ENCODE measurements at places on chromosomes 1 and 21.
A peak's percentile ranks its signal among the peaks of the same experiment; 100 is the strongest.

- no peak for DNase-seq
Observed at GRCh38 chr1:32241001-32241763, 5.8 kb upstream of the FAM167B start.

DNA sequence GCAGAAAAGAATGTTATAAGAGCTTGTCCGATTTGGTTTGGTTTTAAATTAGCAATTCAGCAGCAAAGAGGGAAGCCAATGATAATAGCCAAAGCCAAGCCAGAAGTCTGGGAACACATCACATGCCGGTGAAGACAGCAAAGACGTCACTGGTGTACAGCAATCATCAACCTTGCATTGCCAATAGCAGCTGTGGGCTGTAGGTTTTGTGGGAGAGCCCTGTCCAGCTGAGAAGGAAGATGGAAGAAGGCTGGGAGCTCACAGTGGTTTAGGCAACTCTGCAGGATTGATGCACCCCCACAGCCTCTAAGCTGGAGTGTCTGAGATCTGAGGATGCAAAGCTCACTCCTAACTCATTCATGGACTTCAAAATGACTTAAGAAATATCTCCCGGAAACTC is 338.7 kb downstream of the SIPA1L2 start:
- no peak for DNase-seq

DNA sequence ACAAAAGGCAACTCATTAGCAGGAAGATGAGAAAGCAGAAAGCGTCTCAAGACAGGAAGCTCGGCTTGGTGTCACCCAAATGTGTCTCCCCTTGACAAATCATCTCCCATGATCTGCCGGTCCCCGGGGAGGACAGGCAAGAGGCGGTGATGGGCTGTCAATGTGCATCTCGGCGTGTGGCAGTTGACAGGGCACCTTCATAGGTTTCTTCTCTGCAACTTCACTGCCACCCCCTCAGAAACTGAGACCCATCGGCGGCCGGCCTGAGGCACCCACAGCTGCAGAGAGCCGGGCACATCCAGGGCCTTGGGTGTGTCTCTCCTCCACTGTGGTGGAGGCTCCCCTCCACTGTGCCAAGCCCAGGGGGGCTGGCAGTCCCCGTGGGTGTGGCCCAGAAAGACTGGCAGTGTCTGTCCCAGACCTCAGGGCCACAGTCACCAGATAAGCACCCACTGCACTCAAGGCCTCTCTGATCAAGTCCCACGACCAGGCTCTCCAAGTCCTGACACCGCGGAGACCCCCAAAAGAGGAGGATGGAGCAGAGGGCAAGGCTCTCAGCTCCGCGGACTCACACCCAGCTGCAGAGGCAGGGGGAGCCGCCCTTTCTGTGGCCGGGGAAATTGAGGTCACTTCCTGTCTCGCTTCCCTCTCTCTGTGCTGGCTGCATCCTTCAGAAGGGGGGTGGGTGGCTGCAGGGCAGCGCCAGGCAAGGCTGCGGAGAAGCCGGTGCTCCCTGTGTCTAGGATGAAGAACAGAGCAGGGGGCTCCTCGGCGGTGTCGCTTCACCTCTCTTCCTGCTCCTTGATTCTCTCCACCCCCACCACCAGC is 39.6 kb upstream of the LBR start:
- DNase-seq = peak; percentile 62

DNA sequence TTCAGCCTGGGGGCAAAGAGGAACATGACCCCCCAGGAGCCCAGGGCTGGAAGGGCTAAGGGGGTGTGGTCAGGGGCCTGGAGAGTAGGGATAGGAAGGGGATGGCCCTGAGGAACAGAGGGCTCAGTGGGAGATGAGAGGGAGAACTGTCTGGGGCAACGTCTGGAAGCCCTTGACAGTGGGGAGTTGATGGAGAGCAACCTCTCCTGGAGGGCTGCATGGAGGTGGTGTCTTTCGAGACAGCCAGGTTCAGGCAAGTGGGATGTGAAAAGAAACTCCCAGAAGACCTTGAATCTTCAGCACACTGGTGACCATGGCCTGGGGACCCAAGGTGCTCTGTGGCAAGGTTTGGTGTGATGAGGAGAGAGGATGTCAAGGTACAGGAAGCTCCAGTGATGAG is 54.2 kb upstream of the RUNX3 start:
- DNase-seq = no peak

GRCh38 chr1:15758953-15759661 is 512 bp downstream of the FBLIM1 start:
- no peak for DNase-seq

DNA sequence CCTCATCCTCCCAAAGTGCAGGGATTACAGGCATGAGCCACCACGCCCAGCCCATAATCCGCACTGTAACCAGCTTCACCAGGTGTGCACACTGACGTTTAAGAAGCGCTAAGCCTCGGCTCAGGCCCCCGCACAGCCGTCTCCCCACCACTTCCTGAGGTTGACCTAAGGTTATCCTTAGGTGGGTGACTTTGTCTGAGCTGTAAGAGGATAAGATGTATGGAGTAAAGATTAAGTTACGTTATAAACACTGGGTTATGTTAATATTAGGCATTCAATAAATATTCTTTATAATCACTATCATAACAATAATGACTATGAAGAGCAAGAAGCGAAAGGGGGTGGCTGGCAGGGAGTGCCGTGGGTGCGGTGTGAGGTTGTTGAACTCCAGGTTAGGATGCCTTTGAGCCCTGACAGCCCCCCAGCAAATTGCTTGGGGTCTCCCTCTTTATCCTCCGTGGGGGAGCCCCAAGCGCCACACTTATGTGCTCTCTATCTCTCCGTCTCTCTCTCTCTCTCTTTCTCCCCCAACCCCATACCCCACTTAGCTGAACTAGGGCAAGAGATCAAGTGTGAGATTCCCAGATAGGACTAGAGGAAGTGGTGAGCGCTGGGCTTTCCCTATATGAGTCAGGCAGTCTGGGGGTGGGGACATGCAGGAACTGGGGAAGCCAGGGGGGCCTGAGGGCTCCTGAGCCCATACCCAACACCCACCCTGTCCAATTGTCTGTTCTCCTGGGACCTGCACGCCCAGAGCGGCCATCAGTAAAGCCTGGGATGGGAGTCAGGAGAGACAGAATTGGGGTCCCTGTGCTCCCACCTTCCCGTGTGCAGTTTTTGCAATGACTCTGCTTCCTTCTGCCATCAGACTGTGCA is 7.6 kb downstream of the EFHD2 start:
- no peak for DNase-seq

DNA sequence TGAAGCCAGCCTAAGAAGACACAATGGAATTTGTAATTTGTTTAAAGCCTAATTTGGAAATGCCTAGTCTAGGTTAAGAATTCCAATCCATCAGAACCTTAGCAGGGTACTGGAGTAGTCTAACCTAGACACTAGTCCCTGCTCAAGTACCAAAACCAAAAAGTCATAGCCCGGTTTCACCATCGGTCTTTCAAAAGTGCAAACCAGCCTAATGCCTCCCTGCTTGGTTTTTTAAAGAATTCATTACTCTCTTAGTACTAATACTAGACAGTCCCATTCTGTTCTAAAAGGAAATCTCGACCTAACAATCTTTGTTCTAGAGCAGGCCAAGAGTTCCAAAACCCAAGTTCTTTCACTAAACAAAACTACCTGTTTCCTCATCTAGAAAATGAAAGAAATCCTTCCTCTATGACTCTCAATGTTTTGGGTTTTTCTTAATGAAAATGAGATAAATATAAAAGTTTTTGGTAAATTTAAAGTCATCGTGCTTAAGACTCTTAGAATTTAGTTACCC is 2.6 kb downstream of the PUM1 start:
- no peak for DNase-seq

- DNase-seq = no peak
Observed at GRCh38 chr1:28779751-28780408, 32.1 kb upstream of the OPRD1 start.

DNA sequence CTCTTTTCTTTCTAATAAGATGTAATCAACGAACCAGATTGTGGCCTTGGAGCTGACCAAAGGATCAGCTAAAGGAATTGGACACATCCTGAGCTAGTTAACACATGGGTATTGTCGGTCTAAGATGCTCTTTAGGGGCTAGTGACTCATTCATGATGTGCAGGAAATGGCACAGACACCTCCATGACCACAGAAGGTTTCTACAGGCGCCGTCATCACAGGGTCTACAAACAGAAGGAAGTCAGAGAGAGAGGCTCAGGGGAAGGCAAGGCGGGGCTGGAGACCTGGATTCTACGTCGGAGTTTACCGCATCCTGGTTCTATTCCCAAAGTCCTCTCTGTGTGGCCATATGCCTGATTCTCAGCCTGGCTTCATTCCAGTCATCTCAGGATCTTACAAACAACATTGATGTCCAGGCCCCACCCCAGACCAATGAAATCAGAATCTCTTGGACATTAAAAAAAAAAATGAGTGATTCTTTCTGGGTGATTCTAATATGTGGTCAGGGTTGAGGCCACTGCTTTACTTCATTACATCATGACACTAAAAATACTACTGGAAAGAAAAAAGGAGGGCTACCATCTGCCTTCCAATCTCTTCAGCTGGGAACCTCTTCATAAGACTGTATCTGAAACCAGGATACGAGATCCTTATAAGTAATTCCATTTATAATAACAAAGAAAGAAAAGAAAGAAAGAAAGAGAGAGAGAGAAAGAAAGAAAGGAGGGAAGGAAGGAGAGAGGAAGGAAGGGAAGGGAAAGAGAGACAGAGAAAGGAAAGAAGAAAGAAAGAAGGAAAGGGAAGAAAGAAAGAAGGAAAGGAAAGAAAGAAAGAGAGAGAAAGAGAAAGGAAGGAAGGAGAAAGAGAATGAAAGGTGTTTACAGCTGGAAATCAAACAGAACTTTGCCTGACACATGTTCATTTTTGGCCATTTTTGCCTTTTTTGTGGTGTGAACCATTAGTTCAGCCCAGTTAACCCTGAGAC is 11.6 kb upstream of the KCNJ15 start:
- DNase-seq = no peak

DNA sequence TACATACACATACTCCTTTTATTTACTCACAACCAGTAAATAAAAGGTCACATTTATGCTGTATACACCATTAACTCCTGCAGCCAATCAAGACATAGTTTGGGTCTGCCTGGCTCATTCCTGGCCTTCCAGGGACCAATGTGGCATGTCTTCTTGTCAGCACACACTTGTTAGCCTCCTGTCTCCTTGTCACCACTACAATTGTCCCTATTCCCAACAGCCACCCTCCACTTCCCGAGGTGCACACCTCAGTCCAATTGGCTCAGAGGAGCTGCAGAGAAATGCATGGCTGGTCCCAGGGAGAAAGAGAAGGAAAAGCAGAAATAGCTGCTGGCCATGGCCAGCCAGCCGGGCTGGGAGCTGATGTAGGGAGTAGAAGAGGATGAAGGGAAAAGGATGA is 116.9 kb downstream of the PLXNA2 start:
- no peak for DNase-seq

DNA sequence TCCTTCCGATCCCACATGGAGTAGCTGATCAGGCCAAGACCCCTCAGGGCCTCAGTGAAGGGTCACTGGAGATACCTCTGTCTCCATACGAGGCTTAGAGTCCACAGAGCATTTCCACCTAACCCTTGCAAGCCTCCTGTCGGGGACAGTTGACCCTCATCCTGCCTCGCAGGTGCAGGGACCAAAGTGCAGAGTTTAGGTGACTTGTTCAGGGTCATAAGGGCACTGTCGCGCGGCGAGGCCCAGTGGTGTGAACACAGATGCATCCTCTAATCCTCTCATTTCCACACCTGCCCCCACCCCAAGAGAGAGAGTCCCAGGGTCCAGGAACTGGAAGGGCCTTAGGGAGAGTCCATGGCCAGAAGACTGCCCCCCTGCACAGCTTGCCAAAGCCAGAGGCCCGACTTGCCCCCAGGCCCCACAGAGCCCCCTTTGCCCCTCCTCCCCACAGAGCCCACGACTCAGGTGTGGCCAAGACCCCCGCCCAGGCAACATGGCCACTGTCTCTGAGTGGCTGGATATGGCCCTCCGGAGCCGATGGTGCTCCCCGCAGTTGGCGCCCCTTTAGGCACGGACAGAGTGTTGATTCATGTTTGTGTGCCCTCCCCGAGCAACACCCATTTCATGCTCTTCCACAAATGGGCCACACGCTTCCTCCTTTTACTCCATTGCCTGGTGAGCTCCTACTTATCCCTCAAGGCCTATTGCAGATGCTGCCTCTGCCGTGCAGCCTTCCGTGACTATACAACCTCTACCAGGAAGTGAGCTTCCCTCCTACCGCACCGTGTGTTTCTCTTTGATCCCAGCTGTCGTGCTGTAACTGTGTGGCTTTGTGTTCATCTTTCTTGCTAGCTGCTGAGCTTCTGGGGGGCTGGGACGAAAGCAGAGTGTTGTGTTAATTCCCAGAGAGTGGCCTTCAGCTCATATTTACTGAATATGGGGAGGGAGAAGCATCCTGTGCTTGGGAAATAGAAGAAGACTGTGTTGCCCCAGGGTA is 1.7 kb downstream of the TRPM2 start:
- no peak for DNase-seq

GRCh38 chr1:208024406-208024805 is 113.5 kb upstream of the CD34 start:
- DNase-seq = no peak

DNA sequence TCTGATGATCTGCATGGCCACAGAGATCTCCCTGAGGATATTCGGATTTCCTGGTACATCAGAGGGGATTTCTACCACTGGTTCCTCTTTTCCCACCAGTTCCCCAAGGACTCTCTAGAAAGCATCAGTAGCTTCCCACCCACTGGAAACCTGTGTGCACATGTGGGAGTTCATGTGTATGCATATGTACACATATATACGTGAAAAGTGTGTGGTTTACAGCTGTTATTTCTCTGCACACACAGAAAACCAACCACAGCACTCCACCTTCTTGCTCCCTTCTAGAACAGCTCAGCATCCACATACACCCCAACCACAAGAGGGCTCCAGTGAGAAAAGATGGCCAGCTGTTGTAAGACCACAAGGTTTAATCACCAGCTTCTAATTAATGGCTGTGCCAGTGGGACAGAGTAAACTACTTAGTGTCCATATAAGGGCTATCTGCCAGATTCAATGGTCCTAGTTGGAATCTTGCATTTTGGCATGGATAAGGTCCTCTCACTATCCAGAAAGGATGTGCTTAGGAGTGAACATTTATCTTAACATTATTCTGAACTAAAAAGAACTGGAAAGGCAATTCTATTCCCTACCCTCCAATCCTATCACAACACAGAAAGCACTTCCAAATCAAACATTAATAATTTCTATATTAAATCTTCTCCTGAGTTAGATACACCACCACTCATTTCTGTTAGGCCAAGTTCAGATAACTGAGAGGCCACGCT is 24.1 kb downstream of the GPR3 start:
- no peak for DNase-seq

GRCh38 chr1:26616881-26617280 is 78.9 kb upstream of the ARID1A start:
- no peak for DNase-seq

DNA sequence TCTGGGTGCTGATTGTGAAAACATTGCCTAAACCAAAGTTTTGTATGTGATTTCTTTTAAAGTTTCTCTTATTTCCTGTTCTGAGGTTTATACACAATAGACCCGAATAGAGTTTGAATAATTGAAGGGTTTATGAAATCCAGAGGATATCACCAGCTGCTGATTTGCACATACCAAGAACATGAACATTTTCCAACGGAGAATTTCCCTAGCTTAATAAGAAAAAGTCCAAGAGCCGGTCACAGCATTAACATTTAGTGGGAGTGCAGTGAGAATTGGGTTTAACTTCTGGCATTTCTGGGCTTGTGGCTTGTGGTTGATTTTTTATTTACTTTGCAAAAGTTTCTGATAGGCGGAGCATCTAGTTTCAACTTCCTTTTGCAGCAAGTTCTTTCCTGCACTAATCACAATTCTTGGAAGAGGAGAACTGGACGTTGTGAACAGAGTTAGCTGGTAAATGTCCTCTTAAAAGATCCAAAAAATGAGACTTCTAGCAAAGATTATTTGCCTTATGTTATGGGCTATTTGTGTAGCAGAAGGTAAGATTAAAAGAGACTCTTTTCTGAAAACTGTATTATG is at the start of gene CFH:
Gene CFH, plus strand, starts transcription at position 407 of the 579 bp plus-strand sequence. Its CDS starts 75 bp downstream, at position 482.
- DNase-seq = no peak

GRCh38 chr1:78672428-78672827 is 22.8 kb downstream of the IFI44 start:
- DNase-seq = no peak
